ENCODE measurements at places on chromosomes 11 and 22.

- no peak for DNase-seq
These were observed 16.9 kb downstream of the DAGLA start for GRCh38 chr11:61697078-61697502.

DNA sequence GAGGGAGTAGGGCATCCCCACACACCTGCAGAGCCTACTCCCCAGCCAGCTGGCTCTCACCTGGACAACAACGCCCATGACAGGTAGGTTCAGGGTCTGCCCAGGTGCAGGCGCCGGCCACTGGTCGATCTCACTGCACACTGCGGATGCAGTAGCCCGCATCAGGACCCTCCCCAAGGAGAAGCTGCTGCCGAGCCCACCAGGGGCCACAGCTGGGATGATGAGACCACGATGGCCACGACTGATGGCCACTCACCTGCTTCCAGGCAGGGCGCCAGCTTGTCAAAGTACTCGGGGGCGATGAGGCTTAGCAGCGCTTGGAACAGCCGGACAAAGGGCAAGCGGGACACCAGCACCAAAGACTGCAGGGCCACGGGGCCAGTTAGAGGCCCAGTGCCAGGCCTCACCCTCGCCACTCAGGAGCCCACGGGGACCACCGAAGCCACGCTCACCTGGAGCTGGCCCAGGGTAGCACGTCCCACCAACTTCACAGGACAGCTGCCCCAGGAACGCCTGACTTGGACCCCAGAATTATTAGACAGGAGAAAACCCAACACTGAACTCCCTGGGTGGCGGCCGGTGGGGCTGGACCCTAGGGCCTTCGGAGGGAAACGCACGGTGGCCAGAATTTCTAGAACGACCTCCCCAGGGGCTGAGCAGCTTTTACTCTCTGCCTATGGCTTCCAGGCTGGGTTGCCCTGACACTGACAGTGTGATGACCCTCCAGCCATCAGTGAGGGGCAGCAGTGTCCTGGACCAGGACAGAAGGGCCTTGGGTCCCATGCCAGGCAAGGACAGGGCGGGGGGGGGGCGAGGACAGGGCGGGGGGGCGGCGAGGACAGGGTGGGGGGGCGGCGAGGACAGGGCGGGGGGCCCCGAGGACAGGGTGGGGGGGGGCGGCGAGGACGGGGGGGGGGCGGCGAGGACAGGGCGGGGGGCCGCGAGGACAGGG, 8.9 kb upstream of the PLXNB2 start:
- DNase-seq, result no peak

- DNase-seq, result no peak
These were observed 41.2 kb upstream of the MICAL2 start for GRCh38 chr11:12069066-12069676.

DNA sequence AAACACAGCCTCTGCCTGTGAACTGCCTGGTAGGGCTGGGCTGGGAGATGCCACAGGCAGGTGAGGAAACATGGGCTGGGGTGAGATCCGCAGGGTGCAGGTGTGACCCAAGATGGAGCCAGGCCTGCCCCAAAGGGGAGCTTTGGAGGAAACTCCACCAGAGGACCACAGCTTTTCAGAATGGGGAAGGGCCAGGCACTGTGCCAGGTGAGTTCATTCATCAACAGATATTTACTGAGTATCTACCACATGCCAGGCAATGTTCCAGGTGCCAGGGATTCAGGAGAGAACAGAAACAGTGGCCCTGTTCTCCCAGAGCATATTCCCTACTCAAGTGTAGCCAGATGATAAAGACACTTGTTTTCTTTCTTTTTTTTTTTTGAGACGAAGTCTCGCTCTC, 11.2 kb downstream of the RTN4RL2 start:
- DNase-seq, result no peak

DNA sequence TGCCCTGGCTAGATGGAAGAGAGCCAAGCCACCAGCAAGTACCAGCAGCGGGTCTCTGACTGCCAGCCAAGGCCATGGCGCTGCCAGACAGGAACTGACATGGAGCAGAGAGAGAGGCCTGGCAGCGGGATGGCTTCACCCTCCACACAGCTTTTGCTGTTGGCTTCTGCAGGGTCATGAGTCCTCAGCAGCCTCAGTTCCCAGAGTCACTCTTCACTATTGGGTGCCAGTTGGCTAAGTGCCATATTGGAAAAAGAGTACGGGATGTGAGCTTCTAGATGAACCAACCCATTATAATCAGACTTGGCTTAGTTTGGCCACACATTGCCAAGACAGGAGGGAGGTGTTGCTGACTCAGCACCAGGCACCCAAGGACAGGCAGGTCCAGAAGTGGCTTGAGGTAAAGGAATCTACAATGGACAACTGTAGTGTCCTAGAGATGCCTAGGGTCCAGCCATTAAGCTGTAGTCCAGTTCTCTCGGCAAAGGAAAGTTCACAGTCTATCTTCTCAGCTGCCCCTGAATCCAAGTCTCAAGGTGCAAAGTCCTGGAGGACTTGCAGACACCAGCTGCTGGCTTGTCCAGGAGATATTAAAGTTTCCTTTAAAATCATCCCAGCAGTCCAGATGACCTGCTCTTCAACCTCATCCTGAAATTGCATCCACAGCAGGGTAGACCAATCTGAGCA, 40.7 kb upstream of the POU2AF1 start:
- DNase-seq, result no peak

DNA sequence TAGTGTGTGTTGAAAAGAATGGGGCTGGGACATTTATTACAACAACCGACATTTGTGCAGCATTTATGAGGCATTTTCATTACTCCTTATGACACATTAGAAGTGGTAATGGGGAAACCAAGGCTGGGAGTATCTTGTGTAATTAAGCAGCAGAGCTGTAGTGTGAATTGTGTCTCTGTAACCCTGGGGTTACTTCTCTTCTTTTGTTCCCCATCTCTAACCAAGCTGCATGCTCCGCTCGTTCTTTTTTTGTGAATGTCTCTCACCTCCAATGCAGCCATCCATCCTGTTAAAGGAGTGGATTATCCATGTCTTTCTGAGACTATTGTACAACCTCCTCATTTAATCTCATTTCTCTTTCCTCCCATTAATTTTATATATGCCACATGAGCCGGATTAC, 65.7 kb downstream of the ENDOD1 start:
- no peak for DNase-seq

- no peak for DNase-seq
These were observed 31.9 kb downstream of the PDGFB start for GRCh38 chr22:39212721-39213376.

DNA sequence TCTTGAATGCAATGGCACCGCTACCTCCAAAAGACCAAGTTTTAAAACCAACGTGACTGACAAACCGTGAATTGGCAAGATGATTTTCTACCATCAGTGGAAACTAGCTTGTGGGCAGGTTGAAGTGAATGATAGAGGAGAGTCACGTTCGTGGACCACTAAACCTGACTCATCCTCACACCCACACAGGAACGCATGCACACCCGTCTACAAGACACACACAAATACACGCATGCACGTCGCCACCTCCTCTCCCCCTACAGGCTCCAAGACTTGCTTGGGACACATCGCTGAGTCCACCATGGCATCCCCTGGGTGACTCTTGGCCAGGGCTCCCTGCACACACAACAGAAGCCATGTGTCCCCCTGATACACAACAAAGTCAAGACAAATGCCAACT, 14.4 kb downstream of the TMPRSS6 start:
- no peak for DNase-seq

DNA sequence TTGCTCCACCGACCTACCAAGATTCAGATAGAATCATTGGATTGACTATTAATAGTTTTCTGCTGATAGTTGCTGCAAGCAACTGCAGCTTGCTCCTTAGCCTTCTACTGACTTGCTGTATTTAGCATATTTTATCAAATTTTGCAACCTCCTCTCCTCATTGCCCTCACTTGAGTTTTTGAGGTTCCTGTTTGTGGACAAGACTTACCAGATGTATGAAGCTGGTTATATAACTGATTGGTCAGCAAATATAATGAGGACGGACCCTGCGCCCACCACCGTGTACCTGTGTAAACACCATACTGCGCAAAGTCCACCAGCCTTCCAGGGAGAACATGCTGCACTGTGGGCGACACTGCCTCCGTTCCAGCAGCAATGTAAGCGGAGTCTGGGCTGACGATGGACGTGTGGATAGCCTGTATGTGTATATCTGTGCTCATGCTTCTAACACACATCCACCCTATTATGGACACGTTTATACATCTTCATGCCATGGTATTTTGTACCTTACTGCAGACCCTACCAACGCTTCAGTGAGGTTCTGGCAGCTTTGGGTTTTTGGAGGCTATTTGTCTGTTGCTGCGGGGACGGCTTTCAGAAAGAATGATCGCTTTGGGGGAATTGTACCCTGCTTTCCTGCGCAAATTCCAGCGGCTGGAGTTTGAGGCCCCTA, 1.5 kb upstream of the USP18 start:
- DNase-seq, result no peak

- peak; percentile 35 for DNase-seq
These were observed 571 bp downstream of the FAR1 start for GRCh38 chr11:13668957-13669521.

DNA sequence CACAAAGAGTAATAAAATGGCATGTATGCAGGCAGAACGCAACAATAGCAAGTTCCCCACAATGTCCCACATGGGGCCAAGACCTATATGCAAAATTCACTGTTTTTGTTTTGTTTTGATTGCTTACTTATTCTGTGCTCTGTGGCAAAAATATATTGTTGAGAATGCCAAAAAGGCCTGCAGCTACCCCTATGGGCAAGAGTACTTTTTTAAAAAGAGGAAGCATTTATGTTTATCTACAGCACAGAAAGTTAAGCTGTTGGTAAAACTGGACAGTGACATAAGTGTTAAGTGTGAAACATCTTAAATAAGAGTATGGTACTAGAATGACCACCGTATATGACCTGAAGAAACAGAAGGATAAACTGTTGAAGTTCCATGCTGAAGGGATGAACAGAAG, 301.9 kb upstream of the ZC3H12C start:
- no peak for DNase-seq

GRCh38 chr11:1572197-1573076, at the start of gene DUSP8:
TSS of gene DUSP8 (minus strand) at chr11:1572271. CDS start at chr11:1565826, 6,445 bp downstream.
- peak; percentile 91 for DNase-seq

DNA sequence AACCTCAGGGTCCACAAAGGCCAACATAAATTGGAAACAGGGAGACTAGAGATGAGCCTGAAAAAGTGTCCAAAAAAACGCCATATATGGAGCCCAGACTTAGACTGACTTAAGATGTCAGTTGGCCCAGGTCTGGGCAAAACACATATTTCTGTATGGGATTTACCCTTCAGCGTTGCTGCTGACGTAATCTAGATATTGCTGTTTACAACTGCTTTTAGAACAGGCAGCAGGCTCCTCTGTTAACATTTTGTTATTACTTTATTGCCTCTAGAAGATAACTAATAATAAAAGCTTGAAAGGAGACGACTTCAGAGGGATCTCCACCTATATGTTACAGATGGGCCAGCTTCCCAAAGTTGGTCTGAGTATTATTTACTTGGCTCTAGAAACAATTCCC, 8.7 kb downstream of the ME3 start:
- no peak for DNase-seq

- DNase-seq, result no peak
These were observed 4.0 kb downstream of the SLN start for GRCh38 chr11:107707807-107708206.

DNA sequence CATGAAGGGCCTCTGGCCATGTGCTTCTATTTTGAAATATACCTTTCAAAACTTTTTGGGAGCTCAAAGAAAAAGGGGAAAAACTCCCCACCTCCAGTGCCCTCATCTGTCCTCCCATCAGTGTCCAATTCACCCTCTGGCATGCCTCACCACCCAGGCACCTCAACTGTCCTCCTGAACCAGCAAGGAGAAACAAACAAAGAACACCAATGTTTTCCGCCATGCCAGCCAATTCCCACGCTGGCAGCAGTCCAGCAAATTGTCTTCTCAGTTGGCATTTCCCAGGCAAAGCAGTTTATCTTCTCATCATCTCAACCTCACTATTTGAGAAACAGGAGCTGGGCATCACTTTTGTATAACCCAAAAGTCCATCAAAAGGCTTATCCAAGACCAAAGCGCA, 496.9 kb downstream of the SOX6 start:
- no peak for DNase-seq

DNA sequence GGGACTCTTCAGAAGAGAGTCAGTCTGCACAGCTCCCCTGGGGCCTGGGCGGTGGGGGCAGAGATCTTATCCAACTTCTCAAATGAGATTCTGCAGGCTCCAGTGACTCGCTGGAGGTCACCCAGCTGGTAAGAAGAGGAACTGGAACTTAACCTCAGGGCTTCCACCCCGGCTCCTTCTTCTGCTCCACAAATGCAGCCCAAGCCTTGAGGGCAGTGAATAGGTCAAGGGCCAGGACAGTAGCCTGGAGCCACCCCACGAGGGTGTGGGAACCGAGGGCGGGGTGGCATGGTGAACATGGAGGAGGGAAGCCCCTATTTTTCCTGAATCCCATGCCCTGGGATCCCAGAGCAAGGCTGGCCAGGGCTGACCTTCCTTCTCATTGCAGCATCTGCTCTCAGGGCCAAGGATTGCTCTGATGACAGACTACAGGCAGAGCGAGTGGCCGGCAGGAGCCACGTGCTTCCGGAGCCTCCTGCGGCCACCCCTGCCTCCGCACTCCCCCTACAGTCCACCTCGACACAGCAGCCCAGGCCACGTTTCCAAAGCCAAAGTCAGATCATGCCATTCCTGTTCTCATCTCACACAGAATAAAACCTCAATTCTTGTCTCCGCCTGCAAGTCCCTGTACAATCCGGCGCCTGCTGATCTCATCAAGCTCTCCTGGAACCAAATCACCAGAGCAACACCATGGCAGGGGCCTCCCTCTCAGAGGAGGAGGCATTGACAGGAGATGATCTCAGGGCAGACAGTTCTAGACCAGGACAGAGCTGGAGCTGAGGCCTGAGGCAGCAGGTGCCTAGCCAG, 21.1 kb upstream of the UPK3A start:
- no peak for DNase-seq

DNA sequence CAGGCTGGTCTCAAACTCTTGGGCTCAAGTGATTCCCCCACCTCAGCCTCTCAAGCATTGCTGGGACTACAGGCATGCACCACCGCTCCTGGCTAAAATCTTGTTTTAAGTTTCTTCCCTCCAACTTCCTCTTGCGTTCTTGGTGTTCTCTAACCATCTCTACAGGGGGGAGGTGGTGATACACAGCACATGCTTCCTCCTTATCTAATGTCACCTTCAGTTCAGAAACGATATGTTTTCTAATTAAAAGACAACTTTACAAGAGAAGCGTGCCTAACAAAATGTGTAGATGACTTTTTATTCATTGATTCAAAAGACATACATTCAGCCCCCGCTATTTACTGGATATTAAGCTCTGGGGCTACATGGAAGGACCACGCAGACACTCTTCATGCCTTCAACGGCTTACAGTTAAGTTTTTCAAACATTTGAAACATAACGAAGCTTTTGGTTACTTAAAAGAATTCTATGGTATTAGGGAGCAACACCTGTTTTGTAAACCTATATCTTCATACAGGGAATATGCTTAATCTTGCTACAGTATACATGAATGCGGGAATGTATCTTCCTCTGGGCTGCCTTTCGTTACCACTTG, 933 bp upstream of the DLAT start:
- DNase-seq, result no peak

DNA sequence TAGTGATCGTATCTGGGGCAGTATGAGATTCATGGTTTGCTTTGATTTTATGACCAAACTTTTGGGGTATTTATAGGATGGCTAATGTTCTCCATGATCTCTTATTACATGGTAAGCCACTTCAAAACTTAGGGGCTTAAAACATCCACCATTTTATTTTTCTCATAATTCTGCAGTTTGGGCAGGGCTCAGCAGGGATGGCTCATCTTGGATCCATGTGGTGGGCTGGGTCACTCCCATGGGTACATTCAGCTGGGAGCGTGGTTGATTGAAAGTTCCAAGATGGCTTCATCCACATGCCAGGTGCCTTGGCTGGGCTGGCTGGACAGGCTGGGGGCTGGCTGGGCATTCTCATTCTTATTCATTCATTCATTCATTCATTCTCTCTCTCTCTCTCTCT, 30.5 kb upstream of the FGF19 start:
- DNase-seq, result no peak
